ENCODE measurements at places on chromosomes 2 and 18.

GRCh38 chr18:48390641-48391040, 18.5 kb downstream of the ZBTB7C start:
- no peak for DNase-seq

GRCh38 chr18:73009691-73010090, 141.9 kb upstream of the NETO1 start:
- no peak for DNase-seq

- no peak for DNase-seq
These were observed 81.1 kb downstream of the MRPS9 start for GRCh38 chr2:105118960-105119359.

DNA sequence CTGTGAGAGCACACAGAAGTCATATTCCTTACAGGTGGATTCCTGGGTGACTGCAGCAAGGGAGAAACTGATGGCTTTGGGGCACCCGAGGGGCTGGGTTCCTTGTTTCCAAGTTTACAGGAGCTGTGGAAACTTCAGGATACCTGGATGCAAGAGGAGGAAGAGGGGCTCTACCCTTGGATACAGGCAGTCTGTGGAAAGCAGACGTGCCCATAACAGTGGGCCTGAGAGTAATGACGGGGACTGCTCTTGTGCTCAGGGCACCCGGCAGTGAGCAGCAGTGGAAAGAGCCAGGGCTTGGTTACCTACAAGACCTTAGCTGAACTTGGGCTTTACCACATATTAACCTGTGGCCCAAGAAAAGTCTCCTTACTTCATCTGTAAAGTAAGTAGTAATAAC, 102.2 kb upstream of the TGFA start:
- DNase-seq: no peak

GRCh38 chr2:234632527-234633391, 135.9 kb upstream of the ARL4C start:
- no peak for DNase-seq

- no peak for DNase-seq
These were observed 33.1 kb downstream of the HJURP start for GRCh38 chr2:233821196-233821595.

DNA sequence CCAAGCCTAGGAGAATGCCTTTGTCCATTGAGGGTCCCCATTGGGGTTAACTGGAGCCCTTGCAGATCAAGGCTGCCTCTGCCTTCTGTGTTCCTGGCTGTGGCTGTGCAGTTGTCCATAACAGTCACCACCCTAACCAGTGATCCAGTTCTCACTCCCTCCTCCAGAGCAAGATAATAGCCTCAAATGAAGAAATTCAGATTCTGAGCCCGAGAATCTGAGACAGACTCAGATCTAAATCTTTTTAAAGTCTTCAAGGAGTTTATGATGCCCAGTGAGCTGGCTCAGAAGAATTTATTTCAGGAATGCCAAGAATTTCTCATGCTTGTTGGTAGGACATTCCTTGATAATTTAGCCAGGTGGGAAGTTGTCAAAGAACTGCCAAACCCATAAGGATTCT, 44.3 kb upstream of the RAB6C start:
- DNase-seq: no peak

DNA sequence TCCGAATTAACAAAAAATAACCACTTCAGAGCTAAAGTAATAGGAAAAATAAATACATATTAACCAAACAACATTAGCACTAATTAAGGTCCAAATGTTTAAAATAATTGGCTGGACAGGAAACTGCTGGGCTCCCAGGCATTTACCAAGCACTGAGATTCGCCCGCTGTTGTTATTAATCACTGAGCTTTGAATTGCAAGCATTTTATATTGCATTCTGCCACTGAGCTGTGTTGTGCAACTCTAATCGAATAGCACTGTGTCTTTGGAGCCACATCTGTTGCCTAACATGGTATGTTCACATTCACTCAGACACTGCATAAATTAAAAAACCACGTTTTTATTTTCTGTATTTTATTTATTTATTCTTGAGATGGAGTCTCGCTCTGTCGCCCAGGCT, 88.9 kb downstream of the SOWAHC start:
- no peak for DNase-seq

- no peak for DNase-seq
These were observed 2.3 kb upstream of the EPC2 start for GRCh38 chr2:148642112-148642744.

- DNase-seq: no peak
These were observed 295.9 kb upstream of the HDAC4 start for GRCh38 chr2:239696559-239697207.
